ENCODE measurements at places on chromosomes 1 and 21. TPM values are rescaled to one million over a fixed set of nuclear protein-coding genes. Genes with fewer than 3 reads are reported as not detected.

FUCA1 gene
- total RNA-seq = 37.8 TPM

GREM2 gene
- not detected for total RNA-seq

TBCE gene
- total RNA-seq = 24.0 TPM

AKNAD1 gene
- total RNA-seq = not detected

MFSD2A gene
- 11.6 TPM for total RNA-seq

PSMG1 gene
- 69.6 TPM for total RNA-seq

CASZ1 gene
- 1.3 TPM for total RNA-seq

FAM131C gene
- not detected for total RNA-seq

DNA sequence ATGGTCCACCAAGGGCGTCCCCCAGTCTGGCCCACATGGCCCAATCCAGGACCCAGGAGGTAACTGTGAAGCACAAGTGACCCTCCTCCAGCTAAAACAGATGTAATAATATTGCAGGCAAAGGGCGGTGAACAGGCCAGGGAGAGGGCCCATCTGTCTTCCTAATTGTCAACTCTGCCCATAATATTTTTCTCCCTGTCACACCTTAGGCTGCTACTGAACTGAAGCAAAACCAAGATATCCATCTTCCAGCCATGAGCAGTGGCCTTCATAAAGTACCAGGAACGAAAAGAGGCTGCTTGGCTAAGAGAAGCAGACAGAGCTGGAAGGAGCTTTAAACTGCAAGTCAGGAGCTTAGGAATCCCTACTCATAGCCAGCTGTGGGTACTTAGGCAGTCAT is 3.1 kb downstream of the KANK4 start:
- no peak for DNase-seq

GRCh38 chr1:32066489-32066873 is 6.3 kb upstream of the TMEM39B start:
- DNase-seq = peak; percentile 64

DNA sequence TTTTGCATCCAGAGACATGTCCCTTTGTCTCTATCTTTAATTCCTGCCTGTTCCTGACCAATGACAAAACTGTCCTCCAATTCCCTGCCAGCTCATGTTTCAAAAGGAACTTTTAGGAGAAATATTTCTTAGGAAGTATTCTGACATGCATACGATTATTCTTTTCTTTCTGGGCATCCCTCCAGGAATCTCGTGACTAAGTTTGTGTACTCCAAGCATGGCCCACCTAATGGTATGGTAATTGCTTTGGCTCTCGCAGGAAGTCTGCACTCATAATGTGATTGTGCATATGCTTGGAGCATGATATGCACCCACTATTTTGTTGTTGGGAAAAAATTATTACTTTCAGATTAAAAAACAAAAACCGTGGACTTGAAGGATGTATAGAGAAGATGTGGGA is 256.4 kb downstream of the PRDM2 start:
- no peak for DNase-seq

DNA sequence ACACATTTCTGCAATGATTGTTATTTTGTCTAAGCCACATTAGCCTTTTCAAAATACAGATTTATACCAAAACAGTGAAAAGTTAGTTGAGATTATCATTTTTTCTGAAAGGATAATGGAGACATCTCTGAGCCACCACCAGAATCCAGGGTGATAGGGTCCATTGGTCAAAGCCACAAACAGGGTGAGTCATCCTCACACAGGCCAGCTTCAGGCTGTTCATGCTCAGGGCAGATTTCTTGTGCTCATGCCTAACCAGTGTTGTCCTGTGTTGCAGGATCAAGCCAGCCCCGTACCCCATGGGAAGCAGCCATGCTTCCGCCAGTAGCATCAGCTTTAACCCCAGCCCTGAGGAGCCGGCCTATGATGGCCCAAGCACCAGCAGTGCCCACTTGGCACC is 13.4 kb downstream of the ELOA start:
- no peak for DNase-seq

DNA sequence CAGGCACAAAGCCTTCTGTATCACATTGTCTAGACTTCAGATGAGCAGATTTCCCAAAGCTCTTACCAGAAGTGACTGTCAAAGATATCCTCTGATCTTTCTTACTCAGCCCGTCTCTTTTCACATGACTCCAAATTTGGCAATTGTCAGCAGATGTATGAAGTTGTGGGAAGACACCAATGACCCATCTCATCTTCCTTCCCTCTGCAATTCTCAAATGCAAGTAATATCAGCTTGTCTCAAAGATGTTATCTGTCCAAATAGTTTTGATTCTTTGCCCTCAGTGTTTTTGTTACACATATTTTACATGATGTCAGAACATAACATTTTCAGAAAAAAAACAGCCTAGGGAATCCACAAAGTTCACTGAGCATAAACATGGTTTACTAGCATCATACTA is 45.1 kb upstream of the RGS2 start:
- DNase-seq = no peak

DNA sequence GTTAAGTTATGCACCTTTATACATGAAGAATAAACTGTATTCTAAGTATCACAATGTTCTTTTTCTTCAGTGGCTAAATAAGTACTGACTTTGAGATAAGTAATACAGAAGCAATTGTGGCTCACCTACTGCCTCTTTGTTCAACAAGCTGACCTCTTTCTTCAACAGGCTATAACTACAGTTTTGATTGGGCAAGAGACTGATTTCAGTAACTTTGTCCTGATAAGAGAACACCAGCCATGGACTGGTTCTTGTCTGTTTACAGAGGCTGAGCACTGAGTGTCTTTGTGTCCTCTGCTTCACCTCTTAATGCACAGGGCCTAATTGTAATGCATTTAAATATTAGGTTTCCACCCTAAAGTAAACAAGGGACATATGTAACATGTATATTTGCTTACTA is 34.6 kb upstream of the PDE4B start:
- no peak for DNase-seq

DNA sequence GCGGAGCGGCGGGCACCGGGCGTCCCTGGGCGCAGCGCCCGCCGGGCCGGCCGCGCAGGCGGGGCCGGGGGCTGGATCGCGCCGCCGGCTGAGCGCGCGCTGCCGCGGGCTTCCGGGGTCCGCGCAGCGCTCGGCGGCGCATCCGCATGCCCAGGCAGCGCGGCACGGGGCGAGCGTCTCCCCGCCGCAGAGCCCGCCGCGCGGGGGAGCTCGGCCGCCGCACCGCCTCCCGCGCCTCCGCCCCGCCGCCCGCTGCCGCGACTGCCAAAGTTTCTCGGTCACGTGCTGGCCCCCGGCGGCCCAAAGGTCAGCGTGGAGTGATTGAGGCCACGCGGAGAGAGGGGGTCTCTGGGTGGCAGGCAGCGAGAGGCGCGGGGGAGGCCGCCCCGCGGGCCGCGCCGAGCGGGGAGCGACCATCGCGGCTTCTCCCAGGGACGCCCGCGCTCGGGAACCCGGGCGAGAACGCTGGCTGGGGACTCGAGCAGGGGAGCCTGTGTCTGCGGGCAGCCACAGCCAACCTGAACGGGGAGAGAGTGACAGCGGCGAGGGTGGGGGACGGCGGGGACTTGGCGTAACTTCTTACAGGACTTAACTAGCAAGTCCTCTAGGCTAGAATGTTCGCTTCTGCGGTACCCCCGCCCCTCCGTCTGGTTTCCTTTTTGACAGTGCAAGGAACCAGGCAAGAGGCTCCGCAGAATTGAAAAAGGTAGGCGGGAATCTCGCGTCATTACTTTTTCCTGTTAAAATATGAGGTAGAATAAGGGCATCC is at the start of gene ILDR2:
Gene ILDR2, minus strand, starts transcription at position 180 of the 769 bp plus-strand sequence. CDS start 272 bp downstream, outside the sequence.
- peak; percentile 73 for DNase-seq

GRCh38 chr1:82775406-82776000 is 974.8 kb downstream of the ADGRL2 start:
- DNase-seq = peak; percentile 76

GRCh38 chr1:106926803-106927582 is 129.5 kb upstream of the PRMT6 start:
- DNase-seq = no peak

DNA sequence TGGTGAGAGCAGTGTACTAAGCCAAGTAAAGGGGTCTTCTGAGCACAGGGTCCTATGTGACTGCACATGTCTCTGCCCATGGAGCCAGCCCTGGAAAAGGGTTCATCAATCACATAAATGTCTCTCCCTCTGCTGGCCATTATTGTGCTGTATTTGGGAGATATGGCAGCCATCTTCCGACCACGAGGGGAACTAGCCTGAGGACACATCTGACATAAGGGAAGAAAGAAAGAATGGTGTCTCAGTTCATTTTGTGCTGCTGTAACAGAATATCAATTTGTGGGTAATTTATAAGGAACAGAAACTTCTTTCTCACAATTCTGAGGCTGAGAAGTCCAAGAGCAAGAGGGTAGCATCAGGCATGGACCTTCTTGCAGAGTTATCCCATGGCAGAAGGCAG is 55.1 kb upstream of the GJA5 start:
- no peak for DNase-seq
